Nucleus accumbens (tissue), 56 donors: ENCODE measurements at places on chromosomes 3 and 15.

GRCh38 chr15:70320077-70320476, 222.4 kb upstream of the TLE3 start:
- DNase-seq, result no peak

- peak; percentile 62 for DNase-seq
Measured at GRCh38 chr15:74631935-74632560, 16.4 kb downstream of the CLK3 start.

GRCh38 chr3:56826831-56827722, 25.3 kb upstream of the ARHGEF3 start:
- no peak for DNase-seq

DNA sequence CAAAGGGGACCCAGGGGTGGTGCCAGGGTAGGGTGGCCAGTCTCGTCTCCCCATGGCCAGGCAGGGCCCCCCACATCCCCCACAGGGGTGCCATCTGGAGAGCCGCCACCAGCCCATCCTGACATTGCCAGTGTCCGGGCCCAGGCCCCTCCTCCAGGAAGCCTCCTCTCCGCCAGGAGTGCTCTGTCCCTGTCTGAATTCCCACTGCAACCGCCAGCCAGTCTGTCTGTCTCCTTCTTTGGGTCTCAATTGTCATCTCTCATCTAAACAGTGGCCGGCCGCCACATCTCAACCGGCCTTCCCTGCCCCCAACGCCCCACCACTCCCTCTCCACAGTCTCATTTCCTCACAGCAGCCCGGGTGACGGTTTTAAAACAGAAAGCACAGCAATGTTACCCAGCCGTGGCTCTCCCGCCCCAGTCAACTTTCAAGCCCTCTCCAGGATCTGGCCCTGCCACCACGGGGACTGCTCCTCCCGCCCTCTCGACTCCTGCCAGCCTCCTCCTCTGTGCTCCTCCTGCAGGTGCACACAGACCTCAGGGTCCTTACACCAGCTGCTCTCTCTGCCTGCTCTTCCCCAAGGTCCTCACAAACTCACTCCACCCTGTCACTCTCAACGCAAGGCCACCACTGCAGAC, 57.0 kb downstream of the IQSEC1 start:
- DNase-seq, result peak; percentile 37

GRCh38 chr3:15040844-15041243, 24.3 kb downstream of the MRPS25 start:
- no peak for DNase-seq

DNA sequence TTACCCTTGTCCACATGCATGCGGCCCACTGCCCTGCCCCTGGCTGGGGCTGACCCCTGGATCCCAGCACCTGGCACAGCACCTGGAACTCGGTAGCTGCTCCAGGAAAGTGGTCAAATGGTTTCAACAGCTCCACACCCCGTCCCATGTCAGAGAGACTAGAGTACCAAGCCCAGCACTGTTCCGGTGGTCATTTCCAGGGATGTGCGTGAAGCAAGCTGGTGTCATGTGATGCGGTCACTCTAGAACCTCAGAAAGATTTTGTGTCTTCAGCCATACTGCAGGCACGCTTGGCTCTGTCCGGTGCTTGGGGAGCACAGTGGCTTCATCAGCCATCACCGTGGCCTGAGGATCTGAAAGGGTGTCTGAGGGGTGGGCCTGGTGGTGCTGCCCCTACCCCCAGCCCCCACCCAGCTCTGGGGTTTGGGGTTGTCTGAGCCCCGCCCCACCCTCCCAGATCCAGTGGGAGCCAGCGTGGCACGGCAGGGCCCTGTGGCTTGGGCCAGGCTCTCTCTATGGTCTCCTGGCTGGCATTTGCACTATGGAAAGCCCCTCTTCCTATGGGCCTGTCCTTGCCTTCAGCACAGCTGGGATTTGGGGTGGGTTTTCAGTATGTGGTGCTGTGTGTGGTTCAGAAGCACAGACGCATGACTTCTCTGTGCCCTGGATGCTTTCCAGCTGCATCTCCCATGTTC, 15.3 kb downstream of the APBA2 start:
- no peak for DNase-seq

DNA sequence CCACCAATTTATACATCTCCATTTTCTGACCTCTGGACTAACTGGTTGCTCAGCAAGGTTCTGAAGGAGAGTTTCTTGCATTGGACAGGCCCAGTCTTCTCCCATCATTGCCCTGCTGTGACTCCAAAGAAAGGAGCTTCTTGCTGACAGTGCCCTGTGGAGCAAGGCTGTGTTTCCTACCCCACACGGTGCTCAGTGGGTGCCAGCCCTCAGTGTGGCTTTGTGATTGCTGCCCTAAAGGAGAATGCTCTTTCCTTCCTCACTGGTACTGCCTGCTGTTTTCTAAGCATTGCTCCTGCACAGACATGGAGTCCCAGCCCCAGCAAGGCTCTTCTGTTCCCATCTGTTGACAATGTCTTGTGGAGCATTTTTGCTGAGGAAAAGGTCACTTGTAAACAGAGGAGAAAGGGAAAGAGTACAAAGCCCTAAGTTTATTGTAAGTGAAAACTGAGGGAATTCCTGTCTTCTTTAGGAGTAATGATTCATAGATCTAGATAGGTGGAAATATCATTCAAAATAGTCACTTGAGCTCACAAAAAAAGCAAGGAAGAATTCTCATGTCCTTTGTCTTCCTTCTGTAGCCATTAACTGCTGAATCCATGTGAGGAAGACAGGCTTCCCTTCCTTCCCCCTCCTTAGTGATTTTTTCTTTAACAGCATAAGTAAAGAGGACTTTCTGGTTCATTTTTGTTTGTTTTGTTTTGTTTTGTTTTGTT, 62.9 kb downstream of the HMG20A start:
- no peak for DNase-seq

DNA sequence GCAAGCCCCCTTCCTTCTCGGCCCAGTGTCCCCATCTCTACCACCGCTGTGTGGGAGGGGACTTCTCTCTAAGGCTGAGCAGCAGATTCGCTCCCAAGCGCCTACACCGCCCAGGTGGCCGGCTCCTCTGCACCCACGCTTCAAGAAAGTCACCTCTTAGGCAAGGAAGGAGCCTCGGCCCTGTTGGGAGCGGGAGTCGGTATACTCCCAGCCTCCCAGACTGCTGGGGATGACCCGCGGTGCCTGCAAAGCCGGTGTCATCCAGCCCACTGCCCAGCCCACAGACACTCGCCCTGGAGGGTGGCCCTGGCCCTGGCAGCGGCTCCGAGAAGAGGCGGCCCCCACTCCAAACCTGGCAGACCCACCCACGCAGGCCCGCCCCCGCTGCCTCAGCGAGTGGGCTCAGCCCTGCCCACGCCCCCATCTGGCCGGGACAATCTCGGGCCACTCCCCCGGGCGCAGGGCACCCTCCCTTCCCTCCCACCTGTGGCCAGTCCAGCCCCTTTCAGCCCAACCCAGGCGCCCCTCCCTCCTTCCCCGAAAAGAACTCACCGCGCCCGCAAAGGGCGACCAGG, 396 bp downstream of the CHRNB4 start:
- no peak for DNase-seq

DNA sequence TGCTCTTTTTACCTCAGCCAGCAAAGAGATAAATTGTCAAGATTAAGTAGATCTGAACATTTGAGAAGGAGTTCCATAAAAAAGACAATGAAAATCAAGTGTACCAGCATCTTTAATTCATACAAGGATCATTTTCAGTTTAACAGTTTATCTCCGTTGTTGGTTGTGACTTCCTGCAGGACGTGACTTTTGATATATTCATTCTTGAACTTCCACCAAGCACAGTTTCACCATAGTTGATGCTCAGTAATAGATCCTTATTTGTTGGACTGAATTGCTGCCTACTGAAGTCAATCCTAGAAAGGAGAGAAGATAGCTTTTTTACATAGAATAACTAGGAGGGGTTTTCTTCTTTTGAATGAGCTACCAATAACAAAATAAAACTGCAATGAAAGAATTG, 408.2 kb downstream of the LPP start:
- DNase-seq, result no peak

GRCh38 chr3:133836497-133837158, 31.0 kb downstream of the SRPRB start:
- no peak for DNase-seq

DNA sequence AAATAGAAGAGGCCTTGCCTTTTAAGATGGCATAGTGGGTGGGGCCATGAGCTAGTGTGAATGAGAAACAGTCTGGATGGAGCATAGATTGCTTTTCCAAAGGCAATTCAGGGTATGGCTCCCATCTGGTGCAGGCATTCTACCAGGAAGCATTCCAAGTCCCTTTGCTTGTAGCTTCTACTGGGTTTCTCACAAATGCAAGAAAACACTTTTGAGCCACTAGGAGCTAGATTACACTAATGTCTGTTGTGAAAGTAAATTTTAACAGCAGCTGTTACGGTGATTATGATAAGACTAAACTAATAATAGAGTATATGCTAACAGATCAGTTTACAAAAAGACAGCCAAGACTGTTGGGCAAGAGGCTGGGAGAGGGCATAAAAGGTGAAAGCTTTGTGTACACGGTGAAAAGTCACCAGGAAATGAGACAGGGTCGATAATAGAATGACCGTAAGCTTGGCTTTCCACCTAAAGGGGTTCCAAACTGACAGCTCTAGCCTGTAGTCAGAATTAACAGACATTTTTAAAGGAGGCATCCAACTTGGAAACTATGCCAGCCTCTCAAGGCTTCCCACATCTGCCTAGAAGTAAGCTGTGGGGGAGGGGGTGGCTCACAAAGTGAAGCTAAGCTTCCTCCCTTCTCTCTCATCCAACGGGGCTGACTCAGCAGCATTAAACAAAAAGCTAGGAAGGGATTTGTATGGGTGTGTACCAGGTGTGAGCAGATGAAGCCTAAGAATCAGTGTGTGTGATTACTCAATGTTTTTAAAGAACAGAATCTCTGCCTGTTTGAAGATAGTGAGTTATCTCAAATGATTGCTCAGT, 61.1 kb upstream of the GPD1L start:
- DNase-seq, result peak; percentile 1

DNA sequence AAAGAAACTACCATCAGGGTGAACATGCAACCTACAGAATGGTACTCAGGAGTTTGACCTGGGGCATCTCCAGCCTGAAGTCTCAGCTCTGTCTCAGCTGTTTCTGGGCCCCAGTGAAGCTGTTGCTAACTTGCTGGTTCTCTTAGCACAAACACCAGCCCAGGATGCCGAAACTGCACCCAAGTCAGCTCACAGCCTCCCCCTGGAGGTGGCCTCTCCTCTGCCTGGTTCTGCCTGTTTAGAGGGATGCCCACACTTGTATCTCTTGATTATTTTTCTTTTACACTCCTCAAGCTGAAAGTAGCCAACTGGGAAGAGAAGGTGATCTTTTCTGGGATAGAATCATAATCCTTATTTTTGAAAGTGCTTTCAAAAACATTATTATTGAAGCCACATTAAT, 289.0 kb upstream of the RASGRP1 start:
- no peak for DNase-seq

DNA sequence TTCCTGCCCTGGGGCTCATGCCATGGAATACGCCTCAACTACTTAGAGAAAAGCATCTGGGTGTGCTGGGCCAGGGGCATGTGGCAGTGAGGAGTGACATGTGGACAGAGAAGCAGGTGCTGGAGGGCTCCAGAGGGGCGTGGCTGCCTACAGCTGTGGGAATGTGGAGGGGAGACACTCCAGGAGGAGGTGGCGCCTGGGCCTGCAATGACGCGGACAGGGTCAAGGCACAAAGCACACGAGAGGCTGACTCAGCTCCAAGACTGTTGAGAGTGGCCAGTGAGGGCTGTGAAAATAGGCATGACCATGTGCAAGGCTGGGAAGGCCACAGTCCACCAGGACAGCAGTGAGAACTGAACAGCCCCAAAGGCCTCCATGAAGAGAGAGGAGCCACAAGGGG, 48.5 kb downstream of the PTH1R start:
- no peak for DNase-seq

- no peak for DNase-seq
Measured at GRCh38 chr3:53161820-53162671, 1.0 kb downstream of the PRKCD start.

DNA sequence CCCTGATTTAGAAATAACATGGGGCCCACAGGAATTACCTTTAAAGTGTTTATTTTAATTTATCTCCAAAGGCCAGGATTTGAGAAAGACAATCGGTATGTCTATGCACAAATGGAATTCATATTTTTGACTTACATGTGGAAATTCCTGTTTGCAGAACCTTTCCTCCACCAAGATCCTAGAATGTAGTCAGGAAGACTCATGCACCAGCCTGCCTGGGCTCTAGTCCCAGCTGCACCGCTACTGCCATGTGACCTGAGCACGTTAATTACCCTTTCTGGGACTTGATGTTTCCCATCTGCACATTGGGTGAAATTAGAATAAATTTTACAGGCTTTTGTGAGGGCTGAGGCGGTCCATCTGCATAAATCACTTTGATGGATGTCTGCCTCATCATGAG, 194.2 kb downstream of the ATP10A start:
- no peak for DNase-seq

DNA sequence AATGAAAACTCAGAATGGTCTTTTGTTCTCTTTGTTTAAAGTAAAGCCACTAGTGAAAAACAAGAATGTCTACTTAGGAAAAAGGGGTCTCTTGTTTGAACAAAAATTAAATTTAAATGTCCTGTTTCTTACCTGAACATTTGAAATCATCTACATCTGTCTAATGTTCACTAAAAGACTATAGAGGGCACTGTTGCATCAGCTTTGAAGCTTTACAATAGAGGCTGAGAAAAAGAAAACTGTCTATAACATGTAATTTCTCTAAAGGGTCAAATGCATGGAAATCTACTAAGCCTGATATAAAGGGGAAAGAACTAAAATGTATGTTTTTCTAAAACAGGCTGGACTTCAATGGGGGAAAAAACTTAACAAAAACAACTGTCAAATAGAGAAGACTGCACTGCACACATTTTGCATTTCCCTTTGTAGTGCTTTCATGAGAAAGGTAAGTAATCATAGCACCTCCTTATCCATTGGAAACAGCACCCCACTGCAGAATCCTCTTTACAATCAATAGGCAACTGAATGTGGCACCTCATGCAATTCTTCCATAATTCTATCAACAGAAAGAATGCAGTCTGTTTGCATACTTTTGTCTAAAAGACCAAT, 26.3 kb downstream of the DPH6 start:
- DNase-seq, result no peak

- DNase-seq, result no peak
Measured at GRCh38 chr3:42668793-42669217, 15.3 kb downstream of the ZBTB47 start.

DNA sequence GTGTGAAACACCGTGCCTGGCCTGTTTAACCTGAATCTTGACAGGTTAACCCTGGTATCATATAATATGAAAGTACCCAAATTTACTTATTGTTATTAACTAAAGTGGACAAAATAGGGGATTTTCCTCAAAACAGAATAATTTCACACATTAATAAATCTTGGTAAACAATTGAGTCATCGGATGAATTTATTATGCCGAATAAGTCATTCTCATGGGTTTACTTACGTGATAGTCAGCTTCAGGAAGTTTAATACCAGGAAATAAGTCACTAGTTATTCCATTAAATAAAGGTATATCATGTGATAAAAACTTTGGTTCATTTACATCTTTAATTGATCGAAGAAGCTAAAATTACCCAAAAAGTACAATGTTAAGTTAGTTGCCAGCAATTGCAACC, 99.7 kb downstream of the DNAH12 start:
- no peak for DNase-seq

DNA sequence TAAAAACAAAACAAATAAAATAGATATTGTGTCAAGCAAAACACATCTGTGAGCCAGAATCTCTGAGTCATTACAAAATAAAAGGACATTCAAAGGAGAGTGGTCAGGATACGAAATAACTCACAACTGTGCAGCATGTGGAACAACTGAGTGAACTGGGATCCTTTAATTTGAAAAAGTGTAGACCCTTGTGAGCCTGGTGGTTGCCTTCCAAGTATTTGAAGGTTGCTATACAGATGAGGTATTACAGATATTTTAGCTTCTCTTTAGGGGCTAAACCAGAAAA, 26.7 kb downstream of the KCNMB2 start:
- no peak for DNase-seq
